NCI-H82 (cell line): ENCODE measurements at places on chromosomes 7 and 10.

- no peak for DNase-seq
These were observed 39.9 kb upstream of the HDAC9 start for GRCh38 chr7:18455606-18456005.

DNA sequence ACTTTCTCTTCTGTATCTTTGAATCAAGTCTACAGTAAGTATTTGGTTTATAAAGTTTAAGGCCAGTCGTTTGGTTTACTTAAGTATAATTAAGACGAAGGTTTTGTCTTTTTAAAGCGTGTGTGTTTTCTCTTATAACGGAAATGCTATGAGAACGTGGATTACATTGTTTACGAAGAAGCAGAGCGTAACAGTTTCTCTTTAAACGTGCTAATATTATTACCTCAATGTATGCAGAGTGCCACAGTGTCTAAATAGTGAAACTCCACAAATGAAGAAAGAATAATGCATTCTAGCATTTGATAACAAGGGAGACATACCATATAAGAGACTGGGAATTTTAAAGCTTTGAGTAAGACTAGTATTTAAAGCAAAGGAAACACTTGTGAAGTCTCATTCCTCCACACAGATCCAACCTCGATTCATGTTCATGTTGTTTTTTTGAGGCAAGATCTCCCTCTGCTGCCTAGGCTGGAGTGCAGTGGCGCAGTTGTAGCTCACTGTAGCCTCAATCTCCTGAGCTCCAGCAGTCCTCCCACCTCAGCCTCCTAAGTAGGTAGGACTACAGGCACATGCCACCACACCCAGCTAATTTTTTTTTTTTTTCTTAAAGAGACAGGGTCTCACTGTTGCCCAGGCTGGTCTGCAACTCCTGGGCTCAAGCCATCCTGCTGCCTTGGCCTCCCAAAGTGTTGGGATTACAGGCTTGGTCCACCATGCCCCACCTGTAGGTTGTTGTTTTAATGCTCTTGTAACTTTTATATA is 75.1 kb downstream of the ANKRD61 start:
- DNase-seq = peak; percentile 53

- DNase-seq = no peak
These were observed 24.6 kb downstream of the PRSS2 start for GRCh38 chr7:142795339-142795863.

- no peak for DNase-seq
These were observed 15.8 kb upstream of the DUSP5 start for GRCh38 chr10:110481919-110482318.

- no peak for DNase-seq
These were observed 13.7 kb downstream of the VIM start for GRCh38 chr10:17241611-17242333.

- no peak for DNase-seq
These were observed 94.0 kb downstream of the DIP2C start for GRCh38 chr10:595473-595872.

GRCh38 chr7:77699056-77699455 is 2.8 kb downstream of the RSBN1L start:
- no peak for DNase-seq

DNA sequence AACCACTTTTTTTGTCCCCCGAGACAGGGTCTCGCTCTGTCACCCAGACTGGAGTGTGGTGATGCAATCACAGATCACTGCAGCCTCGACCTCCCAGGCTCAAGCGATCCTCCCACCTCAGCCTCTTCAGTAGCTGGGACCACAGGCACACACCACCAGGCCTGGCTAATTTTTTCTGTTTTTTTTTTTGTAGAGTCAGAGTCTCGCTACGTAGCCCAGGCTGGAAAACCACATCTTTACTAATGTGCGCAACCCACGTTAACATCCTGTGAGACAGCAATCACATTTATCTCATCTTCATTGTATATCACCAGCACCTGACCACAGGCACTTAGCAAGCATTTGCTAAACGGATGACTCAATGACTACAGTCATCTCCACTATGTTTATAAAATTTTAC is 77.8 kb upstream of the ATP6V0A4 start:
- DNase-seq = no peak
